Breast epithelium (tissue), 4 donors: ENCODE measurements at places on chromosomes 4 and X. TPM values are rescaled to one million over a fixed set of nuclear protein-coding genes. Genes with fewer than 3 reads are reported as not detected.

GRCh38 chr4:170386971-170387370 is 297.2 kb upstream of the AADAT start:
- no peak for DNase-seq

DNA sequence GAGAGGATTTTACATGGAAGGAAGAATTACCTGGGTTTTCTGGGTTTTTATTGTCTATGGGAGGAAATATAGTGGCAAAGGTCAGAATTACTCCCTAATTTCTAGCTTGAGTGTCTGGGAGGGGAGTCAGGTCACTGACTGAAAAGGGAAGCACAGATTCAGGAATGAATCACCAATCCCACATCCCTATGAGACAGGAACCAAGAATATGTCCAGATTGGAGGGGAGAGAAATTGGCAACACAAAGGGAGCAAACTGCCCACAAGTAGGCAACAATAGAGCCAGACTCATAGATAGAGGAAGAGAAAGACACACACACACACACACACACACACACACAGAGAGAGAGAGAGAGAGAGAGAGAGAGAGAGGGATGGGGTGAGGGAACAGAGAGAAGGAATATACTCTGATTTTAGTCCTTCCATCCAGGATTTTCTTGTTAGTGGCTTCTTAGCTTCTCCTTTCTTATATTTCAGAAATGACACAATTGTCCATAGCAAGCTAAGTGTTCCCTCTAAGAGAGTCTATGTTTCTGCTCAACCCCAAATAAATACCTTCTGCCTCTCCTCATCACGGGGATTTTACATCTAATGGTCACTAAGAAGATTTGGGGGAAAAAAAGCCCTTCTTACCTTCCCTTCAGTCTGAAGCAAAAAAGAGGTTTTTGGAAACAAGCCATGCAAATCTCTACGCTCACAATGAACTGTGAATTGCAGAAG is 12.0 kb downstream of the P2RY10 start:
- DNase-seq = no peak

The LRP2BP gene
- 2.3 TPM for total RNA-seq

GRCh38 chrX:48961585-48962091 is 4.2 kb upstream of the OTUD5 start:
- DNase-seq = no peak

The REELD1 gene
- total RNA-seq = 0.98 TPM
